A549 treated with ZK216348 at 1 μM for 4 hours (cell line): ENCODE measurements at places on chromosomes 5 and 9. TPM values are rescaled to one million over a fixed set of nuclear protein-coding genes. Genes with fewer than 3 reads are reported as not detected.

FCN2 gene
- not detected in 5 replicates for total RNA-seq

MZB1 gene
- not detected in 5 replicates for total RNA-seq

MED27 gene
- 29.3 to 35.4 TPM (median 33.5 TPM) in 5 replicates for total RNA-seq

FLT4 gene
- total RNA-seq, result 2.0 to 4.8 TPM (median 3.7 TPM) in 5 replicates

STKLD1 gene
- total RNA-seq, result 0.84 to 2.0 TPM (median 0.94 TPM) in 5 replicates

SOX30 gene
- total RNA-seq, result not detected in 5 replicates
